ENCODE measurements at places on chromosomes 16 and 17. TPM values are rescaled to one million over a fixed set of nuclear protein-coding genes. Genes with fewer than 3 reads are reported as not detected.

DNA sequence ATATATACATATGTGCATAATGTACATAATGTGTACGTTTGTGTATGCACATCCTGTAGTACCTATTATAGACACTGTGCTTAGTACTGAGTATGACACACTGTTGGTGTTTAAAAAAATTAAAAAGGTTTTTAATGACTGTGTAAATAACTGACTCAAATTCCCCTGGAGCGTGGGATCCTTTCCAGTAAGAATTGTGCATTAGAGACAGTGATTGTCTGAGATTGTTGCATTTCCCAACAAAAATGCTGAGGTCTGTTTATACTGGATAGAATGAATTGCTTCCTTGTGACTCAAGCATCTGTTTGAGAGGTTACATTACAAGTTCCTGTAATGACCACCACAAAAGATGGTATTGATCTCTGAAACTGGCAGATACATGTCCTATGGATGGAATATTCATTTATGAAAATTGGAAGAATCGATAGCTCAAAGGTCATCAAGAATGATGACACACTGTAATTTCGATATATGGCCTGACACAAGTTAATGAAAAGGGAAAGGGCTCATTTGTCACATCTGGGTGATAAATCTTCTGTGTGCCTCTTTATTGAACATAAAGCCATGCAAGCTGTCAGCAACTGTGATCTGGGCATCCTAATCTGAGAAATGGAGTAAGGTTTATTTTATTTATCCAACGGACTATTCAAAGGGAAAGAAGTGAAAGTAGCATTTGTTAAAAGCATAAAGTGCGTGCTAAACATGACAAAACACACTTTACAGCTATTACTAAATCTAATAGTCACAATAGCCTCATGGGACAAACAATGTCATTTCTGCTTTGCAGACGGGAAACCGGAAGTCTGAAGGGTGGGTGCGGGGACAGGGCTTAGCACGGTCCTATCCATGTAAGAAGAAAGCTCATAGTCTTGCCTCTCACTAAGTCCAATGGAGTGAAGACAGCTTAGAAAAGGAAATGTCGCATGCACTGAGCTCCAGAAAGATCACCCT lies 228.8 kb downstream of the CDH11 start:
- H3K36me3 ChIP-seq = no peaks in the 10 kb centered on the region
- no peaks in the 10 kb centered on the region for H3K27me3 ChIP-seq
- peaks cover 4% of the 10 kb centered on the region for H3K4me1 ChIP-seq
- H3K4me3 ChIP-seq = no peak overlapping the region
- no peak for DNase-seq

DNA sequence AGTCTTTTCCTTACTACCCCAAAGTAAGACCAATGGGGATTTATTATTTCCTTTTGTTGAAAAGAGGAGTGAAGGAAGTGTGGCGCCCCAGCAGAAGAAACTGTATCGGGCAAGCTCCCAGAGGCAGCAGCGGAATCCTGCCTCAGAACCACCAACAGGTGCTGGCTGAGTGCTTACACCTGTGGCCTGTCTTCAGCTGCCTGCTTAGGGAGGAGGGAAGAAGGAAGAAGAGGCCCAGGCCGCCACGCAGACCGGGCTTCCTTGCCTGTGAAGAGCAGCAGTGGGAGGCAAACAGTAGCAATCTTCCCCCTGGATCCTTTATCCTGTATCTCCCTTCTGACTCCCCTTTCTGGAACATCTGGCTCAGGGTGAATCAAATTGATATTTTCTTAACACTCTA lies 134.7 kb downstream of the AATF start:
- DNase-seq = no peak
- no peak overlapping the region for H3K27ac ChIP-seq
- H3K4me1 ChIP-seq = no peaks in the 10 kb centered on the region
- no peaks in the 10 kb centered on the region for H3K27me3 ChIP-seq
- H3K4me3 ChIP-seq = no peak overlapping the region
- H3K36me3 ChIP-seq = no peaks in the 10 kb centered on the region

- no peaks in the 10 kb centered on the region for H3K36me3 ChIP-seq
- H3K4me3 ChIP-seq = no peak overlapping the region
- no peaks in the 10 kb centered on the region for H3K27me3 ChIP-seq
- no peak overlapping the region for H3K27ac ChIP-seq
- no peak for DNase-seq
These were observed 265.7 kb upstream of the KCNJ16 start for GRCh38 chr17:69809331-69809730.

DNA sequence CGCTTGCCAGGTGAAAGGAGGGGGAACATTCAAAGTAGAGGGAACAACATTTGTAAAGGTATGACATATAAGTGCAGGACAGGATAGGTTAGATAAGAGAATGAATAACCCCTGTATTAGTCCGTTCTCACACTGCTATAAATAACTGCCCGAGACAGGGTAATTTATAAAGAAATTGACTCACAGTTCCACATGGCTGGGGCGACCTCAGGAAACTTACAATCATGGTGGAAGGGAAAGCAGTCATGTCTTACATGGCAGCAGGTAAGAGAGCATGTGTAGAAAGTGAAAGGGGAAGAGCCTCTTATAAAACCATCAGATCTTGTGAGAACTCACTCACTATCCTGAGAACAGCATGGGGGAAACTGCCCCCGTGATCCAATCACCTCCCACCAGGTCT lies 223.8 kb downstream of the SOX9 start:
- no peak for DNase-seq
- H3K4me1 ChIP-seq = peaks cover under 1% of the 10 kb centered on the region
- no peaks in the 10 kb centered on the region for H3K27me3 ChIP-seq
- no peak overlapping the region for H3K4me3 ChIP-seq
- H3K27ac ChIP-seq = no peak overlapping the region

The CCDC200 gene
- total RNA-seq = not detected

DNA sequence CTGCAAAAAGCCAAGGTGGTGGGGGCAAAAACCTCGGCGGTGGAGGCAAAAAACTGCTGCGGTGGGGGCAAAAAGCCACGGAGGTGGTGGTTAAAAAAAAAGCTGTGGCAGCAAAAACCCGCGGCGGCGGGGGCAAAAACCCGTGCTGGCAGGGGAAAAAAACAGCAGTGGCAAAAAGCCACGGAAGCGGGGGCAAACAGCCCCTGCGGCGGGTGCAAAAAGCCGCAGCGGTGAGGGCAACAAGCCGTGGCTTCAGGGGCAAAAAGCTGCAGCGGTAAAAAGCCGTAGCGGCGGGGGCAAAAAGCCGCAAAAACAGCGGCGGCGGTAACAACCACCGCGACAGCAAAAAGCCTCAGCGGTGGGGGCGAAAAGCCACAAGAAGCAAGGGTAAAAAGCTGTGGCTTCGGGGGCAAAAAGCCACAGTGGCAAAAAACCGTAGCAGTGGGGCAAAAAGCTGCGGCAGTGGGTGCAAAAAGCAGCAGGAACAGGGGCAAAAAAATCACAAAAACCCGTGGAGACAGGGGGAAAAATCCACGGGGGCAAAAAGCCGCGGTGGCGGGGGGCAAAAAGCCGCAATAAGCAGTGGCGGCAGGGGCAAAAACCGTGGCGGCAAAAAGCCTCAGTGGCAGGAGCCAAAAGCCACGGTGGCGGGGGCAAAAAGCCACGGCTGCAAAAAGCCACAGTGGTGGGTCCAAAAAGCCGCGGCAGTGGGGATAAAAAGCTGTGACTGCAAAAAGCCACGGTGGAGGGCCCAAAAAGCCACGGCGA lies 193.7 kb downstream of the SHCBP1 start:
- no peaks in the 10 kb centered on the region for H3K4me1 ChIP-seq
- H3K36me3 ChIP-seq = no peaks in the 10 kb centered on the region
- H3K27ac ChIP-seq = no peak overlapping the region
- no peak overlapping the region for H3K4me3 ChIP-seq

- no peak for DNase-seq
- H3K4me3 ChIP-seq = no peak overlapping the region
These were observed 1.4 kb upstream of the PMP22 start for GRCh38 chr17:15266325-15267125.

DNA sequence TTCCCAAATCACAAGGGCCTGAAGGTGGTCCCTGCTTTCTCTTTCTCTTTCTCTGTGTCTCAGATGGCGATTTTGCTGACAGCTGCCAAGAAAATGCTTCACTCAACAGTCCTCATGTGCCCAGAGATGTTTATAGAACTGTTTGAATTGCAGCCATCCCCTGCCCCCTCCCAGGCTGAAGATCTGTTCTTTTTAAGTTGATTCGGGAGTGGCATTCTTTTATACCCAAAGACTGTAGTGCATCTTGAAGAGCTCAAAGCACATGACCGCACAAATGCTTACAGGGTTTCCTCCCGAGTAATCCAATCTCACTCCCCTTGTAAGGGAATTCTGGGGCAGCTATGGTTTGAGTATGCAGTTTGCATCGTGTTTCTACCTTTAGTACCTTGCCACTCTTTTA lies 75.7 kb downstream of the SEC14L1 start:
- H3K4me3 ChIP-seq = no peak overlapping the region
- H3K27ac ChIP-seq = no peak overlapping the region
- H3K27me3 ChIP-seq = no peaks in the 10 kb centered on the region
- no peak for DNase-seq

The CMTM1 gene
- 4.6 TPM for total RNA-seq

- H3K27me3 ChIP-seq = no peaks in the 10 kb centered on the region
- H3K4me1 ChIP-seq = peaks cover 4% of the 10 kb centered on the region
These were observed 50.7 kb downstream of the NUP93 start for GRCh38 chr16:56780646-56781045.

- no peaks in the 10 kb centered on the region for H3K27me3 ChIP-seq
- no peak overlapping the region for H3K4me3 ChIP-seq
- H3K36me3 ChIP-seq = no peaks in the 10 kb centered on the region
- no peaks in the 10 kb centered on the region for H3K4me1 ChIP-seq
- DNase-seq = no peak
These were observed 196.3 kb downstream of the AXIN2 start for GRCh38 chr17:65365169-65365568.

GRCh38 chr17:43683928-43684653 lies 22.4 kb upstream of the MEOX1 start:
- no peaks in the 10 kb centered on the region for H3K36me3 ChIP-seq
- H3K4me1 ChIP-seq = no peaks in the 10 kb centered on the region
- no peak for DNase-seq
- no peak overlapping the region for H3K4me3 ChIP-seq
- H3K27me3 ChIP-seq = no peaks in the 10 kb centered on the region
- no peak overlapping the region for H3K27ac ChIP-seq

- H3K4me1 ChIP-seq = no peaks in the 10 kb centered on the region
- no peak for DNase-seq
- no peak overlapping the region for H3K27ac ChIP-seq
These were observed 13.5 kb downstream of the ITGB4 start for GRCh38 chr17:75734674-75735294.

- H3K27me3 ChIP-seq = no peaks in the 10 kb centered on the region
- no peak for DNase-seq
- H3K27ac ChIP-seq = no peak overlapping the region
- no peak overlapping the region for H3K4me3 ChIP-seq
- H3K4me1 ChIP-seq = no peaks in the 10 kb centered on the region
These were observed 18.8 kb upstream of the RBL2 start for GRCh38 chr16:53415504-53415903.

DNA sequence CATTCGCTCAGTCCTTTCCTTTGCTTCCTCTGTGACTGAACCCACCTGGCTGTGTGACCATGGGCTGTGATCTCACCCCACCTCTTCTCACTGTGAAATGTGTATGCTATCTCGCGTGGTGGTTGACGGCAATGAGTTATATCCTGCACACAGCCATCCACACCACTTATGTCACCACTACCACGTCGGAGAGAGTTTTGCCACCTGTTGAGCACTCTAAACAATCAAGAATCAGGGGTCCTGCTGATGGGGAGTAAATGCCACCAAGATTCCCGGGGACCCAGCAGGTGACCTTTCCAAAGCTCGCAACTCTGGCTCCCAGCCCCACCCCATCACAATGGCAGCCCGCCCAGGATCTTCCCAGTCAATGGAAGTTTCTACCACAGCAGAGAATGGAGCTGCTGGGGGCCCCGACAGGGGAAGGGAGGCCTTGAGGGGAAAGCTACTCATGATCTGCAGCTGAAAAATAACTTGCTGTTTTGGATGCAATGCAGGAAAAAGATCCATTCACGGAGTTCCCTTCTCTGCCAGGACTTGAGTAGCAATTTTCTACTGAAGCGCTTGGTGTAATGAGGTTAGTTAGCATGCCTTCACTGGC lies 26.2 kb upstream of the RCVRN start:
- no peak overlapping the region for H3K4me3 ChIP-seq
- H3K36me3 ChIP-seq = no peaks in the 10 kb centered on the region
- H3K27me3 ChIP-seq = no peaks in the 10 kb centered on the region
- no peak overlapping the region for H3K27ac ChIP-seq

The AATF gene
- 36.8 TPM for total RNA-seq

DNA sequence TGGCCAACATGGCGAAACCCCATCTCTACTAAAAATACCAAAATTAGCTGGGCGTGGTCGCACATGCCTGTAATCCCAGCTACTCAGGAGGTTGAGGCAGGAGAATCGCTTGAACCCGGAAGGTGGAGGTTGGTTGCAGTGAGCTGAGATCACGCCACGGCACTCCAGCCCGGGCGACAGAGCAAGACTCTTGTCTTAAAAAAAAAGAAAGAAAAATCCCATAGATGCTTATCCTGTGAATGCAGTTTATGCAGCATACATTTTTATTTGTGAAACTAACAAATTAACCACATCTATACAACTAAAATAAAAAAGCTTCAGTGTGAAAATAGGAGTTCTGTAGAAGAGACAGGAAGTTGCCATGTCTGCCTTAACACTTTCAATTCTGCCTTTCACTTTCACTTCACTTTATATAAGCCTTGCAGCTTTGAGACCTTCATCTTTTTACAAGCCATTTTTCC lies 7.1 kb downstream of the IGSF6 start:
- H3K27ac ChIP-seq = peak overlapping the region; percentile 17
- H3K27me3 ChIP-seq = no peaks in the 10 kb centered on the region
- no peak overlapping the region for H3K4me3 ChIP-seq
- DNase-seq = no peak
- H3K36me3 ChIP-seq = no peaks in the 10 kb centered on the region

The ETV4 gene
- 6.8 TPM for total RNA-seq

The LDAF1 gene
- 35.1 TPM for total RNA-seq

DNA sequence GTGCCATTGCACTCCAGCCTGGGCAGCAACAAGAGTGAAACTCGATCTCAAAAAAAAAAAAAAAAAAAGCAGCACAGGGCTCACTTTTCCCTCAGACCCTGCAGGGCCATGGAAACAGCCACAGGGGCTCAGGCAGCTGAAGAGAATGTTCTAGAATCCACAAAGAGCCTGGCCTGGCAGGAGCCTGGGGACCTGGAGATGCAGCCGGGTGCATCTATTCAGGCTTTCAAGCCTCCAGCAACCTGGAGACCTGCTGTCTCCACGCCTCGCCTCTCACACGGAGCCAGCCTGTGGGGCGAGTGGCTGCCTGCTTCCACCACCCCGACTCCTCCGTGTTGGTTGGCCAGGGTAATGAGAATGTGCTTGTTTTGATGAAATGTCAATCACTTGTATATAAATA lies 44.0 kb upstream of the MEAK7 start:
- H3K27ac ChIP-seq = no peak overlapping the region
- H3K4me1 ChIP-seq = no peaks in the 10 kb centered on the region
- no peak for DNase-seq

GRCh38 chr17:46922487-46922803 lies 515 bp upstream of the GOSR2 start:
- H3K27me3 ChIP-seq = no peaks in the 10 kb centered on the region
- no peaks in the 10 kb centered on the region for H3K4me1 ChIP-seq
- peak overlapping the region; percentile 100 for H3K27ac ChIP-seq
- no peak for DNase-seq

The CCL4 gene
- total RNA-seq = 5.1 TPM

GRCh38 chr16:60217787-60218186 lies 1483.7 kb upstream of the GOT2 start:
- no peak overlapping the region for H3K27ac ChIP-seq
- no peak for DNase-seq
- no peaks in the 10 kb centered on the region for H3K27me3 ChIP-seq
- no peaks in the 10 kb centered on the region for H3K4me1 ChIP-seq
